ENCODE measurements at places on chromosomes 1 and 21.

DNA sequence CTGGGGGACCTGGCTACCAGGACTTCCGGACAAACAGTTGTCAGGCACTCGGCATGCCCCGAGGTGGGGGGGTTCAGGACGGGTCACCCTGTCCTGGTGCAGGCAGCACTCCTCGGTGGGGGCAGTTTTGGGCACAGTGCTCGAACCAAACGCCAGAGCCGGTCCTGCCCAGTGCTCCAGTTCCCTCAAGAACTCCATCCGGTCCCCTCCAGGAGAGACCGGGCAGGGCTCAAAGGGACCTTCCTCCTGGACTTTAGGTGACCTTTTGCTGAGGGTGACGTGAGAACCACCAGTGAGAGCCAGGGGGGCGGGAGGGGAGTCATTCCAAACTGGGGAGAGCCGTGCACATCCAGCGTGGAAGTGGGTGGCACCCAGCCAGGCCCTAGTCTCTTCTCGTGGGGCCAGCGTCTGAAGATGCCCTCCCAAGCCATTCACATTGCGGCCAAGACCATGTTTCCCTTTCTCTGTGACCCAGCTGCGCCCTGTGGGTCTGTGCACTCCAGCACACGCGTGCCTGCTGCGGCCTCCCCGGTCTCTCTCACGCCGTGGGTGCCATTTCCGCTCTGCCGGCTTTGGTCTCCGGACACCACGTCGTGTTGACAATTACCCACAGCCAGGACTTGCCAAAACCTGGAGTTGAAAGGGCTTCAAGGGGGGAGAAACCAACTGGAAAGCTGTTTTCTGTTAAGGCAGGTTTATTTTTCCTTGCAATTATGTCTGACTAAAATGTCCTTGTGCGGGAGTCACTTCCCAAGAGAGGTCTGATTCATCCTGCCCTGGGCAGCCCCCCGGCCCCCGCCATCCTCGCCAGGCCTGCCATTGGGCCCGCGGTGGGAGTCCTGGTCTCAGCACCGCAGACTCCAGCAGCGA is 178.8 kb upstream of the ARHGEF16 start:
- no peak for DNase-seq

GRCh38 chr1:54794451-54795355 is 6.4 kb downstream of the TTC22 start:
- DNase-seq = no peak

DNA sequence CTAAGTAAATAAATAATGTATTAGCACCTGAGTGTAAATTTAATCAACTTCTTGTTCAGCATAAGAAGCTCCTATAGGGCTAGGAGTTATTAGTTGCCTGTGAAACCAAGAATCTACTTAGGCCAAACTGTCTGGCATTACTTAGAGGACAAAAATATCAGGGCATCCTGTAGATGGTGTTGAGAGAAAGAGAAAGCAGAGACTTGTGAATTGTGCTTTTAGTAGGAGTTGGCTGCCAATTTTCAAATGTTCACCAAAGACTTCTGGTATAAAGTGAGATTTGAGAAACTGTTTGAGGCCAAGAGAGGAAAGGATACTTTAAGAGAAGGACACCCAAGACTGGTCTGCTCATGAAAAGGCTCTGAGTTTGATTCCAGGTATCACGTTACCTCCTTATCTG is 315.5 kb upstream of the DEPDC1 start:
- no peak for DNase-seq

DNA sequence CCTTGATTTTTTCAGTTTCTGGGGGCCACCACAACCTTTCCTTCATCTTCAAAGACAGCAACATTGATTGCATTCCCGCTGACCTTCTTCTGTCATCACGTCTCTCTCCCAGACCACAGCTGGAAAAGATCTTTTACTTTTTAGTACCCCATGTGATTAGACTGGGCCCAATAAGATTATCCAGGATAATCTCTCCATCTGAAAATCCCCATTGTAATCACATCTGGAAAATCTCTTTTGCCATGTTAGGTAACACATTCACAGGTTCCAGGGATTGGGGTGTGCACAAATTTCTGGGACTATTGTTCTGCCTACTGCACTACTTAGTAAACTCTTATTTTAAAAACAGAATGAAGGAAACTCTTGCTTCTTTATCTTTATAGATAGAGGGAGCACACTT is 47.1 kb upstream of the INSL5 start:
- DNase-seq = no peak

GRCh38 chr1:66526991-66527390 is 7.0 kb upstream of the SGIP1 start:
- DNase-seq = no peak

DNA sequence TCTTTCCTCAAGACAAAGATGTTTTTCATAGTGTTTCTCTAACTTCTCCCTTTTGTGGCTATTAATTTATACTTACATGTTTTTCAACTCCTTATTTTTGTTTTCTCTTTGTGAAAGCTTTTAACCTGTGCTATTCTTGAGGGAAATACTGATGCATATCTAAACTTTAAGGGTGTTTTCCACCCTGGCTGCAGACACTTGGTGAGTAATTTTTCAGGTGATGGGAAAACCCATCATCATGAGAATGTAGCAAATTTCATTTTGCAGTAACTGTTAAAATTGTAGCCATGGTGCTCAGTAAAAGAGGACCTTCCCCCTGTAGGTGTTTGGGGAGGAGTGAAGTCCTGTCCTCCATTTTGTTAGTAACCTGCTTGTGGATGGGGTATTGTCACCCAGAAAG is 124.2 kb downstream of the LIPI start:
- DNase-seq = no peak

GRCh38 chr1:245031041-245031440 is 123.7 kb upstream of the KIF26B start:
- no peak for DNase-seq

DNA sequence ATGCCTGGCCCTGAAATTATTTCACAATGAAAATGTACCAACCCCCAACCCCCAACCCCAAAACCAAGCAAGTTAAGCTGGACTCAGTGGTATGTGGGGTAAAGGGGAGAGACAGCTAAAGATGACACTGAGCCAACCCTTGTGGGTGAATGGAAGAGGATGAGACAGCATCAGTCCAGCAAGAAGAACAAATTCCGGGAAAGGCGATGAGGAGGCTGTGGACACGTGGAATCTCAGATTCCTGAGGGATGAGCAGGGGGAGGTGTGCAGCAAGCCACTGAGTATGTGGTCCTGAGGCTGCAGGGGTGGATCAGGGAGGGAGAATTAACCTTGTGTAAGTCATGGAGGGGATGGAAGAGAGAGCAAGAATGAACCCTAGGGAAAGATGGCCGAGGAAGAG is 14.4 kb upstream of the ZNF362 start:
- DNase-seq = no peak

DNA sequence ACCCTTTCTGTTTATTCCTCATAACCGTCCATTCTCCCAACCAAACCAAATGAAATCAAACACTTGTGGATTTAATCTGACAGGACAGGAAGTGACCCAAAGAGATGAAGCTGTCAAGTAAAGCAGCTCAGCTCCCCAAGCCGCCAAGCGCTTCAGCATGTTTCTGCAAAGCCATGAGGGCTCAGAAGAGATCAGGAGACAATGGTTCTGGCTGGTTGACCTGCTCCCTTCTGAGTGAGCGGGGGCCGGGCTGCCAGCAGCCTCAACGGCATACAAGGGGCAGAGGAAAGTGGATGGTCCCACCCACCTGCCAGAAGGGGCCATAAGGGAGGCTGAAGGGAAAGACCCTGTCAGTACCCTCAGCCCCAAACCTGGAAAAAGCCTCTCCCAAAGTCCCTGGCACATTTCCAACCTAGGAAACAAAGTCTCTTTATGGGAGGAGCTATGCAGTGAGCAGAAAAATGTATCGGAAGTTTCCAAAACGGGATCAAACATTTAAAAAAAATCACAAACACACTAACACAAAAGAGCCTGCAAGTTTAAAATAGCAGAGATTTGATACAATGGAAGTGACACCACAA is 45.4 kb downstream of the SLC45A1 start:
- DNase-seq = no peak

- no peak for DNase-seq
Measured at GRCh38 chr21:15183813-15184257, 119.0 kb upstream of the NRIP1 start.

GRCh38 chr1:52142220-52143183 is 613 bp downstream of the ZFYVE9 start:
- DNase-seq = peak; percentile 27

- DNase-seq = no peak
Measured at GRCh38 chr1:212920896-212921295, 29.4 kb upstream of the VASH2 start.

- DNase-seq = no peak
Measured at GRCh38 chr1:27968692-27969091, 8.9 kb downstream of the XKR8 start.

DNA sequence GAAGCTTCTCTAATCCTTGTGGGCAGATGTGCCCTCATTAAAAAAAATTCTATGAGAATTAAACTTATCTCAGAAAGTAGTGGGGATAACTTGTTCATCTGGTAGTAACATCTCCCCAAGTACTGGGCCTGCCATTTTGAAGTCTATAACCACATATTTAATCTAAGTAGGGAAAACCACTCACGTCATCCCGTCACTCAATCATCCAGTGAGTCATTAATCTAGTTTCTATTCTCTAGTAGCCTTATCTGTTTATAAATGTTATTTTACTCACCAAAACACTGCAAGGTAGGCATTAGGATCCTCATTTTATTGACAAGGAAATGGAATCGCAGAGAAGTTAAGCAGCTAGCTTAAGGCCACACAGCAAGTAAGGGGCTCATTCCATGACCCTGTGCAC is 221.9 kb downstream of the ATG4C start:
- DNase-seq = no peak

DNA sequence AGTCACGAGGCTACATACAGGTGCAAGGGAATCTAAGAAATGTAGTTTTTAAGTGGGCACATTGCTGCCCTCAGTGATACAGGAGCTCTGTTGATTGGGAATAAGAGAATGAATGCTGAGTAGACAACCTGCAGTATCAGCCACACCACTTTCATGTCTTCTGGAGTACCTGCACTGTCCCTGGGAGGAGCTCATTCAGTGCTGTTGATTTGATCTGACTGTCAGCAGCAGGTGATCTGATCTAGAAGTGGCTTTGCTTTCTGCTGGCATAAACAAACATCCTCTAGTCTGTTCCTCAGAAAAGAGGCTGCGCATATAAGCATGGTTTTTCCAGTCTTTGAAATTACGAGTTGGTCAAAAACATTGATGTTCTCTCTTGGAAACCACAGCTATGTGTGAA is 35.5 kb upstream of the LRRC52 start:
- no peak for DNase-seq

- no peak for DNase-seq
Measured at GRCh38 chr1:207397525-207397926, 56.6 kb upstream of the CR2 start.

GRCh38 chr1:58903514-58904298 is 119.9 kb upstream of the JUN start:
- DNase-seq = peak; percentile 43

DNA sequence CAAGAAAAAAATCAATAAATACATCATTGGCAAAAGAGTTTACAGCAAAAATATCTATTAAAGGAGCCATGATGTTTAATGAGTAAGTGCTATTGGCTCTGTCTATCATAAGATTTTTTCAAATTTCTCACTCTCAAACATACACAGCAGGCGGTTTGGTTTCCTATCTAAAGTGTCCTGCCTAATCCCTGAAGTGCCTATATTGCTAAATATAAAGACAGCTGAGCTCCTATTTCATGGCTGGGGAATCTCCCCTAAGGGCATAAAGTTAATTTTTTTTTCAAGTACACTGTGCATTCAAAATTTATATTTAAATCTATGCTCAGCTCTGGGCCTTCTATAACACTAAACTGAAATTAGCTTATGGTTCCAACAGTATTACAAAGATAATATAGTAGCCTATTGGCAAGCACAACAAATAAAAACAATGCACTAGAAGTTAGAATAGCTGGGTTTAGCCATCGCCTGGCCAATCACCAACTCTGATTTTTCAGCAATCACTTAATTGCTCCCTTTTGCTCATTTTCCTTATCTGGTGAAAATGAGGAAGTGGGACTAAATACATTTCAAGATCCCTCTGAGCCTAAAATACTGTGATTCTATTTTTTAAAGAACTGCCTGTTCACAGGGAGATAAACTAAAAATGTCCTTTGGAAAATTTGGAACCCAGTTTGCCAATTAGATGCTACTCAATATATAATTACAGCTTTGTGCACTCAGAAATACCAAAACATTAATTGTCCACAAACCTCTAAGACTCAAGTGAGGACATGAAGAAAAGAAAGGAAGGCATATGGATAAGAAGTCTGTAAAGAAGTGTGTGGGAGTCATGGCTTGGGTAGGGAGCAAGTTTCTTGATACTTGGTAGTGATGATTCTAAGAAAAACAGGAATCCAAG is 62.5 kb downstream of the WDR64 start:
- no peak for DNase-seq

DNA sequence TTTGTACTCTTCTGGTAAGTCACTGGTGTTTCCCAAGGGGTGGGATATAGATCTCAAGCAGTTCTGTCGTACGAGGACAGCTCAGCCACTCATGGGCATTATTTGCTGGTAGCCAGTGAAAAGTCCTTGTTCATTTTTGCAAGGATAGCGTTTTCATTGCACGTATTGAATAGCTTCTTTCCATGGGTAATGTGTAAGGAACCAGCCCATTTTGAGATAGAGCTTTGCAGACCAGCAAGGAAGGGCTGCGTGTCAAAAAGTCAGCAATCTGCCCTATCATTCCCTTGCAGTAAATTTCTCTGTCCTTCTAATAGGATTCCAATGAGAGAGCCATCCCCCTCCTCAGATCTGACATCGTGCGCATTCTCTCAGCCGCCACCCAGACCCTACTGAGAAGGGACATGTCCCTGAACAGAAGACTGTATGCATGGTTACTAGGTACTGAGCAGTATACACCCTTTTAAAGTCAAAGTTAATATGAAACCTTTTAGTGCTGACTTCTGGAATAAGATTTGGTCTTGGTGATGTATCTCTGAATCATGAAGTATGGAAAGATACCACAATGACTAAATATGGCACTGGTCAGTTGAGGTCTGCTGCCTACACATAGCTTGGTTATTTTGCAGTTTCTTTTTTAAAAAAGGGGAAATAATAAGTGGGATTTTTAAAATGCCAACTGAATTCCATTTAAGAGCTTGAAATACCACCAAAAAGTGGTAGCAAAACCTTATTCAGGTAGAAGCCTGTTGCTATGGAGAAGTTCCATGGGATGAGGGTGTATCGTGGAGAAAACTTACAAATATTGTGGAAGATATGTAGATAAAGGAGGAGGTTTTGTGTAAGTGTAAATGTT is 55.3 kb downstream of the DOP1B start:
- DNase-seq = no peak

- no peak for DNase-seq
Measured at GRCh38 chr1:2961081-2961480, 60.2 kb upstream of the ACTRT2 start.

- DNase-seq = no peak
Measured at GRCh38 chr1:98364544-98364943, 297.0 kb upstream of the SNX7 start.

- DNase-seq = no peak
Measured at GRCh38 chr1:31763671-31764311, 349 bp downstream of the ADGRB2 start.

GRCh38 chr1:12549460-12550349 is 68.3 kb downstream of the DHRS3 start:
- no peak for DNase-seq

- DNase-seq = no peak
Measured at GRCh38 chr21:34889320-34889675, 159.8 kb downstream of the RUNX1 start.

- DNase-seq = no peak
Measured at GRCh38 chr1:17763995-17764394, 8.9 kb downstream of the ACTL8 start.

- no peak for DNase-seq
Measured at GRCh38 chr1:220680085-220680687, 10.0 kb upstream of the C1orf115 start.

- DNase-seq = no peak
Measured at GRCh38 chr1:46393510-46393909, 607 bp upstream of the FAAH start.

Data from amygdala (tissue), 56 donors.